ENCODE measurements at places on chromosomes 1 and 21.

DNA sequence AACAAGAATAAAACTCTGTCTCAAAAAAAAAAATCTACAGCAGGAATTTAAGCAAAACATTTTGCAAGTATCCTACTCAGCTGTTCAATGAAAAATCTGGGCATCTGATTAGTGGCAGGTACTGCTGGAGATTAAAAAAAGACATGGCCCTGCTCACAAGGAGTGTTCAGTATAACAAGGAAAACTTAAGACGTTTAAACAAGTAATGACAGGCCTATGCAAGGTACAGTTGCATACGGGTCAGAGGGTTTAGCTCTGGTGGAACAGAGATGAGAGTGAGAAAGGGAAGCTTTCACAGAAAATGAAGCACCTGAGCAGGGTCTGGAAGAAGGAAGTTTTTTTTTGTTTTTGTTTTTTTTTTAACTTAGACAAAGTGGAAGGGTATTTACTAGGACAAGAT is 23.0 kb downstream of the SNRNP40 start:
- no peak for DNase-seq

GRCh38 chr1:220516014-220516721 is 11.8 kb upstream of the MARK1 start:
- no peak for DNase-seq

DNA sequence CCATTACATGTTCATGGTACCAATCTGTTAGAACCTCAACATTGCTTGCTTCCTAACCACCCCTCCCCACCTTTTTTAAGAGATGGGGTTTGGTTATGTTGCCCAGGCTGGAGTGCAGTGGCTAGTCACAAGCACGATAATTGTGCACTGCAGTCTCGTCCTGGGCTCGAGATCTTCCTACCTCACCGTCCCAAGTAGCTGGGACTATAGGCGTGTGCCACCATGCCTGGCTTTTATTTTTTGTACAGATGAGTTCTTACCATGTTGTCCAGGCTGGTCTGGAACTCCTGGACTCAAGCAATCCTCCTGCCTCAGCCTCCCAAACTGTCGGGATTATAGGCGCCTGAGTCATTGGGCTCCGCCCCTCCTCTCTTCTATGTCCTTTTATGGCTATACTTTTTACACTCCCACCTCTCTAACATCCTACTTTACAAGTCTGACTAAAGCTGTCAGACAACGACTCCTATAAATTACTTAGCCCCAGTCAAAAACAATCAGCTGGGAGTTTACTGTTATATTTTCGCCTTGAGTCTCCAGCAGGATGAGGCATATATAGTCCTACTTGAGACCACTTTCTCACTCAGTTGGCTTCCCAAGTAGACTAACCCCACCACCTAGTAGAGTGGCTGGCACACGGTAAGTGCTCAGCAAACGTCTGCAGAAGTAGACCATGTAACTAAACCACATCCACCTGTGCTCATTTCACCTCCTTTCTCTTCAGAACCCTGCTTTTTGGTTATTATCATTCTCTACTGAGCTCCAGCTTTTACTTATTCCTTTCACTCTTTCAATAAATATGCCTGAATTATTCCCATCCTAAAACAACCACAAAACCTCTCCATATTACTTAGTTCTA is 13.8 kb downstream of the ENSA start:
- DNase-seq, result no peak

- no peak for DNase-seq
Observed at GRCh38 chr1:91505086-91505485, 4.4 kb downstream of the CDC7 start.

- no peak for DNase-seq
Observed at GRCh38 chr1:12467570-12468286, 150.3 kb downstream of the DHRS3 start.

GRCh38 chr21:33025489-33026442 is at the start of gene OLIG2:
Gene OLIG2 (plus strand): TSS chr21:33025935. CDS start chr21:33026863, 928 bp downstream.
- DNase-seq, result peak; percentile 78

DNA sequence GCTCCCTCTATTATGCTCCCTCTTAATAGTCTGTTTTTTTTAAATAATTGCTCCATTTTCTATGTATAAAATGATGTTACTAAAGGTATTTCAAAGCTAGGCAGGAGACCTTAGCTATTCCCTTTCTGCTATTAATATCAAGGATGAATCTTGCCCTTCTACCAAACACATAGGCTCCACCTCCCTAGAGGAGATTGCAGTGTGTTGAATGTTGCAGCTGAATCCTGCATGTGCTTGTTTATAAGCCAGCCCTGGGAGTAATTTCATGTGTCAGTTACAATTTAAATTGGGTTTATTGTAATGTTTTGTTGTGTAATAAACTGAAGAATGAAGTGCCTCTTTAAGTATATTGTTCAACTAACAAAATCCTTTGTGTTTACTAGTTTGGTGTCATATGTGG is 66.0 kb downstream of the TMEM200B start:
- no peak for DNase-seq

Measured in DMS 273 treated with DMSO at 0.1 percent for 48 hours (cell line).